ENCODE measurements at places on chromosomes 7 and 10.

- no peak for DNase-seq
Measured at GRCh38 chr10:119129721-119130120, 25.8 kb downstream of the DENND10 start.

- DNase-seq = no peak
Measured at GRCh38 chr7:877312-878232, 1.2 kb downstream of the GET4 start.

DNA sequence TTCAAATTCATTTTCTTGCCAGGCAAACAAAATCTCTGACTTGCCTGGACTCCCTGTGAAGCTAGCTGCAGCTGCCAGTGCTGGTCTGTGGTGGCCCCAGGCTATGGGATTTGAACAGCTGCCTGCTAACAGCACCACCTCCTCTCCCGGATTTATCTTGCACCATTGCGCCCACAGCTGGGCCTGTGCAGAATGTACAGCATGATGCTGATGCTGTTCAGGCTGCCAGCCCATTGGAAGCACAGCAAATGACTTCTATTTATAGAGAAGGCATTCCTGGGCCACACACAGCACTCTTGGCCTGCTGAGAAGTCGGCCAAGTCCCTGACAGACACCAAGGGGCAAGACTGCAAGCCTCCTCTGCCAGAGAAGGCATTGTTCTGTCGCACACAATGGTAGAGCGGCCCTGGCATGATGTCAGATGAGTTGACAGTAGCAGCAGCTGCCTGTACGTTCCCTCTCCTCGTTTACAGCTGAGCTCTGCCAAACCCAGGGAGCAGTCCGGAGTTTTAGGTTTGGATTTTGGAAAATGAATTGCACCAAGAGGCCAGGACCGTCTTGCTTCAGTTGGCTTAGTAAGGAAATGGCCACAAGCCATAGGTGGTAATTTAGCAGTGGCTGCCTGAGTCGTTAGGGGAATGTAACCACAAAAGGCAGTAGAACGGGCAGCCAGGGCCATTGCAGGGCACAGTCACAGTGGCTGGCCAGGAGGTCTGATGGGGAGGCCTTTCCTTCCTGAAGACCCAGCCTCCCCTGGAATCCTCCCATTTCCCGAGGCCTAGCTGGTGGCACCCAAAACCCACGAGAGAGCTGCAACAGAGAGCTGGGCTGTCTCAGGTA is 38.5 kb downstream of the MTURN start:
- DNase-seq = no peak

- DNase-seq = no peak
Measured at GRCh38 chr10:1402816-1403507, 334.4 kb downstream of the ADARB2 start.

GRCh38 chr10:113159563-113159962 is 209.5 kb downstream of the TCF7L2 start:
- DNase-seq = no peak

DNA sequence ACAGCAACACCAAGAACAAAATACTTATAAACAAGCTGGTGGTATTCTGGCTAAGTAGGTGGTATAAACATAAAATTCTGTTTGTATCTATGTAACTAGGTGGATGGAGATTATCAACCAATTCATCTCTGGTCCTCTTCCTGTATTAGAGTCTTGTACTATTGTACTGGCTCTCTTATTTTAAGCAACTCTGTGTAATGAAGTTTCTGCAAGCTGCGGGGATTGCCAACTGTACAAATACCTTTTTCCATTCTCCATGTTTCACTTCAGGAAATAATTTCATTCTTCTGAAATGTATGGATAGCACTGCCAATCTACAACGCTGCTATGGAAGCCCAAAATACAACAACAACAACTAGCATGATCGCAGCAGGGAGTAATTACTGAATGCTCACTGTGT is 44.8 kb downstream of the JAZF1 start:
- DNase-seq = no peak

GRCh38 chr7:102009628-102010027 is 192.2 kb downstream of the CUX1 start:
- DNase-seq = no peak
